ENCODE measurements at places on chromosomes 5 and 9. TPM values are rescaled to one million over a fixed set of nuclear protein-coding genes. Genes with fewer than 3 reads are reported as not detected.

QRFP gene
- total RNA-seq: not detected

FOXD4 gene
- not detected for total RNA-seq

DNA sequence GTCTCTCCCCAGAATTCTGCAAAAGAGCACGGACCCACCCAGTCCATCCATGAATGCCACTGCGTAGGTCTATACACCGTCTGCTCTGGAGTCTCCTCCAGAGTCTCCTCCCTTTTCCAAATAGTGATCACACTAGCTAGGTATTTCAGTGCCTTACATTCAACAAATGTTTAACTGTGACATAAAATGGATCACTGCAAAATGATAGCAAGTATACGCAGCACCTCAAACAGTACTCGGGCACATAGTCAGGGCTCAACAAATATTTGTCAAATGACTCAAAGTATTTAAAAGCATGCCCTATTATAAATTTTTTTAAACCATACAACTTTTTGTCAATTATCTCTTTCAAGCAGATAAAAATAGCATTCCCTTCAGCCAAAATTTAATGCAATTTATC lies 60.5 kb downstream of the TLE1 start:
- DNase-seq: no peak

- no peak for DNase-seq
These were observed 65.9 kb upstream of the EFNA5 start for GRCh38 chr5:107736638-107737037.

GRCh38 chr9:23563517-23563916 lies 262.5 kb downstream of the ELAVL2 start:
- DNase-seq: no peak

GRCh38 chr5:32051796-32052195 lies 122.3 kb downstream of the GOLPH3 start:
- no peak for DNase-seq

Measured in activated naive CD4-positive, alpha-beta T cell treated with anti-CD3 and anti-CD28 coated beads for 36 hours (primary cell).